Fibroblast of gingiva (primary cell): ENCODE measurements at places on chromosomes 16 and 17.

- DNase-seq, result no peak
Observed at GRCh38 chr16:55444754-55445485, 34.1 kb upstream of the MMP2 start.

- DNase-seq, result no peak
Observed at GRCh38 chr17:29608986-29609385, 13.7 kb downstream of the CORO6 start.

DNA sequence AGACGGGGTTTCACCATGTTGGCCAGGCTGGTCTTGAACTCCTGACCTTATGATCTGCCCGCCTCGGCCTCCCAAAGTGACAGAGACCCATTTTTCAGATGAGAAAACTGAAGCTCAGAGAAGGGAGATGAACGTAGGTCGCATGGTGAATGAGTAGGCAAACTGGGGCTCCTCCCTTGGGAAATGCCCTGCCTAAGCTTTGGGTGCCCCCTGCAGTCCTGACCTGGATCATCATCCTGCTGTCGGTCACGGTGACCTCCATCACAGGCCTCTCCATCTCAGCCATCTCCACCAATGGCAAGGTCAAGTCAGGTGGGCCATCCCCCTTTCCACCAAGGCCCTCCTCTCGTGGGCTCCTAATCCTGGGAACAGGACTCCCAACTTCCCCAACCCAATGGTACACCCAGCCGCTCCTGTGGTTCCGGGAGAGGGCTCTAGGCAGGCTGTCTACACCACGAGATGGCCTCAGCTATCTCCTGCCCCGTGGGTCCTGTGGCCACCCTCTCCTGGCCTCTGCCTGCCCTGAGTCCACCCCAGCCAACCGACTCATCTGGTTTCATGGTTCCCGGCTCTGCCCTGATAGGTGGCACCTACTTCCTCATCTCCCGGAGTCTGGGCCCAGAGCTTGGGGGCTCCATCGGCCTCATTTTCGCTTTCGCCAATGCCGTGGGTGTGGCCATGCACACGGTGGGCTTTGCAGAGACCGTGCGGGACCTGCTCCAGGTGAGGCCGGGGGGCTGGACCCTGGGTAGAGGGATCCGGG lies 4.7 kb downstream of the SLC12A3 start:
- no peak for DNase-seq

DNA sequence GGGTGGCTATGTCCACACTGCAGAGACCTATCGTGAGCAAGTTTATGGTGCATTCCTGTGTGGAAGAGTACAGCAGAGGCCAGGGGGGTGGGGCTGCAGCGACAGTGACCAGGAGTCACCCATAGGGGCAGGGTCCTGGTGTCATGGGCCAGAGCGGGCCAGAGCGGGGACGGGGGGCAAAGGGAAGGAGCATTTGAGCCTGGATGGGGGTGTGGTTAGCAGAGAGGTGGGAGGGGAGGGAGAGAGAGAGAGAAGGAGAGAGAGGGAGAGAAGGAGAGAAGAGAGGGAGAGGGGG lies 17.8 kb downstream of the JPH3 start:
- DNase-seq, result no peak

DNA sequence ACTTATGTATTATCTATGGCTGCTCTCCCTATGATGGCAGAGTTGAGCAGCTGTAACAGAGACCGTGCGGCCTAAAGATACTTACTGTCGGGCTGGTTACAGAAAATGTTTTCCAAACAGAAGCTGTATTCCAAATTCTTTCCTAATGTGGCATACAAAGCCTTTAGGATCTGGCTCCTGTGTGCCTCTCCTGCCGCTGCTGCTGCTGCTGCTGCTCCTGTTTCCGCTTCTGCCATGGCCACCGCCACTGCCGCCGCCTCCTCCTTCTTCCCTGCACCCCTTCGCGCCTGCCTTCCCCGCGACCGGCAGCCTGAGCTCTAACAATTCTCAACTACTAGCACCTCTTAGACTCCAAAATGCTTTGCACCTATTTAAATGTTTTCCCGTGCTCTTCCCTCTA lies 263.9 kb upstream of the TBX2 start:
- no peak for DNase-seq

DNA sequence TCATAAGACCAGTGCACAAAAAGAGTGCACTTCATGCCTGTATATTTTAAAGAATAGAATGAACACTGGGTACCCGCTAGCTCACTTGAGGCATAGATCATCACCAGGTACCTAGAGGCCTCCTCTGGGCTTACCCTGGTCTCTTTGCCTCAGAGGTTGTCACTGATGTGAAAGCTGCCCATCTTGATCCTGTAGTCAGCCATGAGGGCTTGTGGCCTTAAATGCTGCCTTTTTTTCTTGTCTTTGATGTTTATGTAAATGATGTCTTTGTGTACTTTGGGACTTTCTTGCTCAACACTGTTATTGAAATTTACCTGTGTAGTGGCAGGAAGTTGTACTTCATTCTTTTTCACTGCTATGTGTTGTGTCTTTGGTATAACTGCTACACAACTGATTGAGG lies 26.8 kb upstream of the SLC5A10 start:
- DNase-seq, result no peak

GRCh38 chr17:28467456-28468025 lies 5.9 kb upstream of the SLC13A2 start:
- DNase-seq, result peak; percentile 37

DNA sequence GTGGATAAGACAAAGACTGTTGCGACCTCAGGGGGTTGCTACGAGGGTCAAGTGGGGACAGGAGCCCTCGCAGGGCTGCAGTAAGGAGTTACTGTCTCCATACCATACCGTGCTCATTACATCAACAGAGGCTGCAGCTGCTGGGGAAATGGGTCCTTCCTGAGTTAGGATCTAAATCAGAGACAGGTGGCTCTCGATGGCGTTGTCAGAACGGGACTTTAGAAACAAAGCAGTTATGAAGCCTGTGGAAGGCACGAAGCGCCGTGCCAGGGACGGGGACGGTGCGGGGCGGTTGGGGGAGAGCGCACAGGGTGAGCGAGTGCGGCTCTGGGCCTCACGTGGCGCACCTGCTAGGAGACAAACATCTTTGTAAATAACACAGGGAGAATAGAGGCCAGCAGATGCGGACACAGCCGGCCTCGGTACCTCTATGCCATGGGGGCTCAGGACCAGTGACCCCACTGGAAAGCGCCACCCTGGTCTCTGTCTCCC lies 34.4 kb downstream of the ZCCHC14 start:
- DNase-seq, result no peak
